Activated naive CD8-positive, alpha-beta T cell treated with anti-CD3 and anti-CD28 coated beads, Interleukin-2, amount 10 ng/mL, durations not matched to agents 7 days and 5 days (primary cell): ENCODE measurements at places on chromosomes 11 and 22.

- no peak for DNase-seq
Observed at GRCh38 chr11:23398052-23398451, 537.8 kb upstream of the CCDC179 start.

- peak; percentile 62 for DNase-seq
Observed at GRCh38 chr22:30694171-30694639, 469 bp upstream of the OSBP2 start.

DNA sequence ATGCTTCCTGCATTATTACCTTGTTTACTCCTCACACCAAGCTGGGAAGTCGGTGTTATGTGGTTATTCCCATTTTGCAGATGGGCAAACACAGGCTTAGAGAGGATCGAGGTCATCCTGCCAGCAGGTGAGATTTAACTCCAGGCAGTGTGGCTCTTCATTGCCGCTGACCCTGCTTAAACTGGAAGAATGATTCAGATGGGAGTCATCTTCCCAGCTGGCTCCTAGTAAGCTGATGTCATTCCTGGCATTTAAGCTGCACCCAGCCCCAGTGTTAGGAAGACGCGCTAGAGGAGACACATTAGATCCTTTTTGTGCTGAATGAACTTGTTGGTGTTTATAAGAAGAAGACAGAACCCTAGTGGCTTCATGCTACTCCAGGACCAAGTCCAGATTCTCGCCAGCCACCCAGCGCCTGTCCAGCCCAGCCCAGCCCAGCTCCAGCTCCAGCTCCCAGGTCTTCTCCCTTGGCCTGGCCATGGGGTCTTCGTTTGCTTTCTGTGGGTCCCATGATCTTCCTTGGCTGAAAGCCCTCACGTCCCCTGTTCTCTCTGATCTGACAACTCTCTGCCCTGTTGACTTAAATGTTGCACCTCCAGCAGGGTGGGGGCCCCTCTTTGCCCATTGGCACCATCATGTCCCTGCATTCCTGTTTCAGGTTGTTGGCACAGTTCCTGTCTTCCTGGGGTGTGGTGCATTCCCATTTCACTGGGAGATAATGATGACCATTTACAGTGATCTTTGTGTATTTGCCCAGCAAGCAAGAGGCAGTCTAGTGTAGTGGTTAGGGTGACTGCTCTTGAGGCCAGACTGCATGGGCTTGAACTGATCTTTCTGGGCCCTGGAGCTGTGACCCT lies 13.6 kb downstream of the PARVB start:
- no peak for DNase-seq

DNA sequence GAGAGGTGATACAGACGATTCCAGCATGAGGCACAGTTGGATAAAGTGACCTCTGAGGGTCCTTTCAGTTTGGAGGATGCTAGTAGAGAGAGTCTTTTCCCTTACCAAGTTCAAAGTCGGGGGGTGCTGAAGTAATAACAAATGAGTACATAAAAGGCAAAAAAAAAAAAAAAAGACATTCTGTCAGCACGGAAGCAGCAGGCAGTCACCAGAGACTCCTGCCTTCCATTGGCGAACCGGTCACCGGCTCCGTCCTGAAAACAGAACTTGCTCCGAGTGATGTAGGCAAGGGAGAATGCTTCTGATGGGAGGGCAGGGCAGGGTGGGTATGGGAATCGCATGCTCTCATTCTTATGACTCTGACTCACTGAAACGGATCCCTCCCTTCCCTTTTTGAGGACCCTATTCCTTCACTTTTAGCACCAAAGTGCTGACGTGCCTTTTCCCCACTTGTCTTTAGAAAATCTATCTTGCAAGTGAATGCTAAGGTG lies 65.9 kb downstream of the PRR5L start:
- no peak for DNase-seq

- no peak for DNase-seq
Observed at GRCh38 chr22:36151006-36151595, 9.5 kb downstream of the APOL3 start.

DNA sequence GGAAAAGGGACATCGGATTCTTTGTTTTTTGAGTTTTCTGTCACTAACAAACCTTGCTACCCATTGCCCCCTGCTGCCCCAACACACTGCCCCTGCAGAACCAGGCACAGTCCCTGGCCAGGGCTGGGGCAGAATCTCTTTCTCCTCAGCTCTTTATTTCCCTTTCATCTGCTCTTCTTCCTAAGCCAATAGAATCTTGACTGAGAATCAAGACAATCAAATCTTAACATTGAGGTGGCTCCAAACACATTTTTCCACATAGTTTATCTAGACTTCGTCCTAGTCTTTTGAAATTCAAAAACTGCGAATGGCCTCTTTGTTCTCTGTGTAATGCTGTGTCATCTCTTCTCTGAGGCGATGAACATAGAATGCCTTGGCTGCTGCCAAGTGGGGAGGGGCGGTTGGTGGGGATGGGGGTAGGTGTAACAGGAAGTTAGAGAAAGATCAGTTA lies 16.1 kb upstream of the NTM start:
- DNase-seq: no peak

- DNase-seq: no peak
Observed at GRCh38 chr22:36244522-36245391, 5.4 kb upstream of the APOL2 start.

DNA sequence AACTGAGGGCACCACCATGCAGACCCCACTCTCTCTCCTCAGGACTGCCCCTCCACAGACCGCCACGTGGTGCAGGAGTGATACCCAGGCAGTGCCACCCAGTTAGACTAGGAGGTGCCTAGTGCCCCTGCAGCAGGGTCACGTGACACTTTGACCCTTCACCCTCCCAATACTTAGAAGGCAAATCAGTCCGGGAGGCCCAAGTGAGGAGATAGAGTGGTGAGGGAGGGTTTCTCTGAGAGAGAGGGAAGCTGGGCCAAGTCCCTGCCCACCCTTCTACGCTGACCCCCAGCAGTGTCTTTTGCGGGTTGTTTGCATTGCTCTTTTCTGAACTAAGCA lies 84.6 kb downstream of the BUD13 start:
- no peak for DNase-seq

DNA sequence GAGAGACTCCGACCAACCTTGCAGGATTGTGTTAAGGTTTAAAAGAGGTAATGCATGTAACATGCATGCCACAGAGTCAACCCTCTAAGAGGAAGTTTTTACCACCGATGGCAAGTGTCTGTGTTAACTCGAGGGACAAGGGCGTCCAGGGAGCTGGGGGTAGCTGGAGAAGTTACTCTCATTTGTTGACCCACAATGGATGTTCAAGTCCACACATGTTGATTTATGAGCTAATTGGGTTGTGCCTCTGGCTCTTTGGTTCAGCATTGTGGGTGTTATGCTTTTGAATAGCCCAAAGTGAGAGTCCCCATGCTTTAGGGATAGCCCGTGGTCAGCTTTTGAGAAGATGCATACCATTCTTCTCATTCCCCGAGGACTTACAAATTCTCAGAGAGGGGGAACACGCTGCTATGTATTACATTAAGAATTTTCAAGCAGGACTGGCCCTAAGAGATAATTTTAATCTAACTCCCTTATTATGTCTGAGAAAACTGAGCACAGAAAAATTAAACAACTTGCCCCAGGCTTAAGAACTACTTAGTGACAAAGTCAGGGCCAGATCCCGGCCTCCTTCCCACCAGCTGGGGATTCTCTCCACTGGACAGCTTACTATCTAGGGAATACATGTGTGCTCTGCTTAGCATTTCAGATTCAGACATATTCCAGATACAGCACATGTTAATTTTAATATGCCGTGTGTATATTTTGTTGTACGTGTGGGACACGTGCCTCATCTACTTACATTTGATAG lies 5.2 kb upstream of the PLET1 start:
- no peak for DNase-seq

DNA sequence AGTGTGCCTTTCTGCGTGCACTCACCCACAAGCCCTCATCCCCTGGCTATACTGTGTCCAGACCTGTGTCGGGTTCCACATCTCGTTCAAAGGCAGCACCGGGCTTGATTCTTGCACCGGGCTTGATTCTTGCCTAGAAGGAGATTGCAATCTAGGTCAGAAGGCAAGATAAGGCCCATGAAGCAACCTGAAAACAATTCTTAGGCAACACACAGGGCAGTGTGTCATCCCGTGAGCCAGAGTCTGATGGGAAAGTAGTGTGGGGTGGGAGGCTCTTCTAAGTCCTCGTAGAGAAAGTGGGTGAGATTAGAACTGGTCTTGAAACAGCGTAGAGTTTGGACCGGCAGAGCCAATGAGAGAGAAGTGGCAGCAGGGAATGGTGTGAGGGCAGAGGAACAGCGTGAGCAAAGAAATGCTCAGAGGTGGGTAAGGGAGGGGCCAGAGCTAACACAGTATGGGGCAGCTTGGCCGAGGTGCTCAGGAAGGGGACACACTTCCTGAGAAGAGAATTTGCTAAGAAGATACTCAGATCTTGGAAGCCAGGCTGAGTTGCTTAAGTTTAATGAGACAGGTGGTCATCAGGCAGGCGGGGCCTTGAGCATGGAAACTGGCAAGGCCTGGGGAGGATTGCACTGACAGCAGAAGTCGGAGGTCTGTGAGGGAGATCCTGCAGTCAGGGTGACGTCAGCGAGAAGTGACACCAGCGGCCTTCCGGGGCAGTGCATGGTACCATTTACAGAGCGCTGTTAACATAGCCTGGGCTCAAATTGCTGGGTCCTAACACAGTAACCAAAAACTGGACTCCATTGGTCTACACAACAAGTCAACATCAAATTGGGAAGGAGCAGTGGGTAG lies 40.7 kb upstream of the DKK3 start:
- no peak for DNase-seq

DNA sequence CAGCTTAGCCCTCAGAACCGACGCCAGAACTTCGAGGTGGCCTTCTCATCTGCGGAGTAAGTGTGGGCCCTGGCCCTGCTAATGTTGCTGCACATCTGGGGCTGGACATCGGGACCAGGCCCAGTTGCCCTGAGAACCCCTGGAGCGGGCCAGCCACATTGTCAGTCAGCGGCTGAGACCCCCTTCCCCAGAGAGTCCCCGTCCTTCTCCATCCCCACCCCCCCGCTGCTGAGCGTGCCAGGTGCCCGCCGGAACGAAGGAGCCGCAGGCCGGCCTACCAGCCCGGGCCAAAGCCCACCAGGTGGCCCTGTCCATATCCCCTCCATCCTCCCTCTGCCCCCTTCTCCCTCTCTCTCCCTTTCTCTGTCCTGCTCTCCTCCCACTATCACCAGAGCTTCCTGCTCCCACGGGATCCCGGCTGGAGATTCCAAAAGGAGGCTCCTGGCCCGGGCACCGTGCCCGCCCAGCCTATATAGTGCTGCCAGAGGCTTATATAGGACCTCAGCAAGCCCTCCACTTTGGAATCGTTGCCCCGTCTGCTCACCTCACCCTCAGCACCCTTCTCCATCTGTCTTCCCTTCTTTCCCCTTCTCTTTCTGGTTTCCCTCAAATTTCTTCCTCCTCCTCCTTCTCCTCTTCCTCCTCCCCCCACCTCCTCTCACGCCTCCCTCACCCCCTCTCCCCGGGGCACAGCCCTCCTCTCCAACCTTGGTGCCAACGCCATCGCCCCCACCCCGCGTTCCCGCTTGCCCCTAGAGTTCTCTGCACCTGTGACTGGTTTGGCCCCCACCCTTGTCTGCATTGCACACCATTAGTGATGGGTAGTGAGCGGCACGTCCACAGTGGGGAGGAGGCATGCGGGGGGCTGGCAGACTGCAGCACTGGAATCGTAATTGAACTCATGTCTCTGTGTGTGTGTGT lies 7.3 kb downstream of the SELENOM start:
- no peak for DNase-seq

DNA sequence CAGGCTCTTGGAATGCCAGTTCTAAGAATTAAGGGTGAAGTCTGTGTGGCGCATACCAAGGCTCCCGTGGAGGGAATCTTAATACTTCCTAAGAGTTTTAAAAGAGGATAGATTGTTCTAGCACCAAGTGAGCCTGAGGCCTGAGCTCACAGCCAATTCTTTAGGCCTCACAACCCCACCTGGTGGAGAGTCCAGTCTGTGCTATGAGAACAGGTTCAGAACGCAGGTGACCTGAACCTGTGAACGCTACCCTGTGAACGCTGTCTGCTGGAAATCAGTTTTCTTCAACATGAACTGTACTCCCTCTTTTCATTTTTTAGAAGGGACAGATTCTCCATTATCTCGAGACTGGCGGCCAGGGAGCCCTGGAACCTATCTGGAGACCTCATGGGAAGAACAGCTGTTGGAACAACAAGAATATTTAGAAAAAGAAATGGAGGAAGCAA lies 43.2 kb upstream of the DLAT start:
- DNase-seq: no peak

- no peak for DNase-seq
Observed at GRCh38 chr11:32500001-32500400, 64.7 kb upstream of the WT1 start.

DNA sequence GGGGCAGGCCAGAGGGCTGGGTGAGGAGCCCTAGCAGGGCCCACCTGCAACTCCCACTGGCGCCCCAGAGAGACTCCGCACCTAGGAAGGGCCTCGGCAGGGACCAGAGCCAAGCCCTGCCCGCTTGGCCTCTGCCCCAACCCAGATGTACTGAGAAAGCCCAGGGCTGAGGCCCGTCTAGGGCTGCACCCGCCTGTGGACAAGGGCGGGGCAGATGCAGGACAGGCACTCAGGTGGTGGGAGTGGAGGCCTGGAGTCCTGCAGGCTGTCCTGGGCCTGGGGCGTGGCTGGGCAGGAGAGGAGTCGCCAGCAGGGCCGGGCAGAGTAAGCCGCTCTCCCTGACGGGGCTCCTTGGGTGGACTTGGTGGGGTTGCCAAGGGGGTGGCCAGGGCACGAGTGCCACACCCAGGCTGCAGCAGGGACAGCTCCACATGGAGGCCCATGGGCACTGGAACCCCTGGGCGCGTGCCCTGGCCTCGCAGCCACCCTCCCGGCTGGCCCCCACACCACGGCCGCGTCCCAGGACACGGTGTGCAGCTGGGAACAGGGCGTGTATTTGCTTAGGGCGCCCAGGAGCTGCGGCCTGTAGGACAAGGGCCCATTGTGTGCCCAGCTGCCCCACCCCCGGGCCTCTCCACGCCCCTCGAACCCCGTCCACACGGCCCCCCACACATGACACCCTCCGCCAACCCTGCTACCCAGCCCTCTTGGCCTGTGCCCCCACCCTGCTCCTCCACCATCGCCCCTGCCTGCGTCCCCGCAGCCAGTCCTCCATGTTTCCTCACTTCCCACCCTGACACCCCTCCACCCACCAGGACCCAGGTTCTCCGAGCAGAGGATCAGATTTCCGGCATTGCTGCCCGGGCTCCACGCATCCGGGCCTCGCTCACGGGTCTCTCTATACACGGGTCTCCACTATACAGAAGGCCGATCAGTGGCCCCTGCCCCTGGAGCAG lies 11.3 kb upstream of the PIM3 start:
- DNase-seq: no peak

- no peak for DNase-seq
Observed at GRCh38 chr11:57936050-57936418, 87.6 kb upstream of the OR9Q1 start.

- no peak for DNase-seq
Observed at GRCh38 chr11:126819194-126819593, 181.4 kb downstream of the KIRREL3 start.

- no peak for DNase-seq
Observed at GRCh38 chr11:58254936-58255335, 13.1 kb downstream of the OR10W1 start.

- no peak for DNase-seq
Observed at GRCh38 chr11:94731880-94732601, 36.1 kb upstream of the AMOTL1 start.
